H9 (cell line): ENCODE measurements at places on chromosomes 2 and 18. TPM values are rescaled to one million over a fixed set of nuclear protein-coding genes. Genes with fewer than 3 reads are reported as not detected.

- no peak overlapping the region for H3K4me3 ChIP-seq
- H3K27me3 ChIP-seq, result no peaks in the 10 kb centered on the region
- no peak overlapping the region for H3K27ac ChIP-seq
- no peak for DNase-seq
Observed at GRCh38 chr18:63128237-63128974, 191.2 kb downstream of the BCL2 start.

The C2orf78 gene
- 0.07 and 0.09 TPM in 2 replicates for total RNA-seq

The ACMSD gene
- not detected in 2 replicates for total RNA-seq

DNA sequence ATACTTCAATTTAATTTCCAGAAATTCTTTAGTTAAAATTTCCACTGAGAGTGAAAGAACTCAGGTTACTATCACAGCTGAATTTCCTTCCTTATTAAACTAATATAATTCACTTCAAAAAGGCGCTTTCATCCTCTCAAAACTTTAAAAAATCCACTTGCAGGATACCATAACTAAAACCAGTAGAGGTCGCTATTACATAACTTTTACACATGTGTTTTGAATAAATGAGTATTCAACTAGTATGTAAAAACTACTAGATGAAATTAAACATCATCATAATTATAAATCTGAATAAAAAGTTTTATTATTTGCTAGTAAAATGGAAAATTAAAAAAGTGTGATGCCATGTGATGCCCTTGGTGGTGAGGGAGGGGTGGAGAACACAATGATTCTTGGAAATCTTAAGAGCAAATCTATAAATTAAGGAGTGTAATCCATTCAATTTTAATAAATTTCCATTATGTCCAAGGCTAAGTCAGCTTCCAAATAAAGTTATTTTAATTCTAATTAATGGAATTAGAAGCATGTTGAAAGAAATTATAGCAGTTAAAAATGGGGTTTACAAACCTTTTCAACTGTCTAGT lies 61.4 kb downstream of the SOS1 start:
- no peak overlapping the region for H3K27ac ChIP-seq
- H3K36me3 ChIP-seq, result peaks cover 10% of the 10 kb centered on the region
- no peak overlapping the region for H3K4me3 ChIP-seq
- H3K27me3 ChIP-seq, result no peaks in the 10 kb centered on the region

- no peak overlapping the region for H3K27ac ChIP-seq
- H3K4me1 ChIP-seq, result 0 out of 2 replicates have a peak, but pooled peaks cover 2% of the 10 kb centered on the region
- no peaks in the 10 kb centered on the region for H3K27me3 ChIP-seq
Observed at GRCh38 chr2:241352227-241352626, 3.9 kb upstream of the FARP2 start.

GRCh38 chr2:34853646-34854045 lies 1254.5 kb upstream of the FAM98A start:
- no peaks in the 10 kb centered on the region for H3K27me3 ChIP-seq
- H3K4me1 ChIP-seq, result no peaks in the 10 kb centered on the region
- H3K27ac ChIP-seq, result no peak overlapping the region
- no peak for DNase-seq
- no peak overlapping the region for H3K4me3 ChIP-seq

GRCh38 chr2:174337337-174338146 lies 2.8 kb downstream of the SP9 start:
- H3K4me3 ChIP-seq, result peak overlapping the region; percentile 56
- H3K27ac ChIP-seq, result no peak overlapping the region
- H3K4me1 ChIP-seq, result no peaks in the 10 kb centered on the region; the same call in 1 of the 2 replicates
- DNase-seq, result peak; percentile 66

DNA sequence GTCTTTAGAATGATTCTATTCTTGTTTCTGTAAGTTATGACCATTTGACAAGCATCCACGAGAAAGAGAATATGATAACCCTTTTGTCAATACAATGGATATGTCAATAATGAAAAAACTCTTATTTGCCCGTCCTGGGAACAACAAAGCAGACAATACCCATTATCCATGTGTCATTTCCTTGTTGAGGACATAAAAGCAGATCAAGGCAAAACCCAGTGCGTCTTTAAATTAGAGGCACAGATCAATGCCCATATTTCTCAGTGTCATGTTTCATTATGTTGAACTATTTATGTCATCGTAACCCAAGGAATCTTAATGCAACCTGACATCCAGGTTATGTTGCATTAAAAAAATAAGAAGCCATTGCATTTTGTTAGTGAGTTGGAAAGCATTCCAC lies 365.0 kb upstream of the CELF4 start:
- no peaks in the 10 kb centered on the region for H3K4me1 ChIP-seq
- no peak for DNase-seq
- H3K36me3 ChIP-seq, result peaks cover 6% of the 10 kb centered on the region
